ENCODE measurements at places on chromosomes 1 and 21.

DNA sequence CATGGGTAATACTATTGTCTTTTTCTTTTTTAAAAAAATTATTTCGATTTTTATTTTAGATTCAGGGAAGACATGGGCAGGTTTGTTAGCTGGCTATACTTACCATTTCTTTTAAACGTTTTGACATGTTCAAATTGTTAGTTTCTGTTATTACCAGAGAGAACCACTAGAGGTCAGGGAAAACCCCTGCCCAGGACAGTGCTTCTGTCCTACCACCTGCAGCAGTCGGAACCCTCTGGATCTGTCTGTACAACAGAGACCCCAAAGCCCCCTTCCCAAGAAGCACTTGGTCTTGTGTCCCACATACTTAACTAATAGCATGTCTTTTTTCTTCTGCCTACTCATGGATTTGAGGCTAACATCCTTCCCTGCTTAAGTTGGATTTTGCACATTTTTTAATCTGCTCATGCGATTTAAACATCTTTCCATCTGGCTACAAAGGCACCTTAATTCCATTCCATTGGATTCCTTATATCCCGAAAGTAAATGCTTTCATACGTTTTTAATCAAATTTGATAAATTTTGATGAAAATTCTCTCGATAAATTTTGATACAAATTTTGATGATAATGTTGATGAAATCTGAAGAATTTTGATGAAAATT is 10.0 kb upstream of the C1orf115 start:
- no peak for DNase-seq

GRCh38 chr1:57423135-57423655 is 665 bp downstream of the DAB1 start:
- DNase-seq: no peak

DNA sequence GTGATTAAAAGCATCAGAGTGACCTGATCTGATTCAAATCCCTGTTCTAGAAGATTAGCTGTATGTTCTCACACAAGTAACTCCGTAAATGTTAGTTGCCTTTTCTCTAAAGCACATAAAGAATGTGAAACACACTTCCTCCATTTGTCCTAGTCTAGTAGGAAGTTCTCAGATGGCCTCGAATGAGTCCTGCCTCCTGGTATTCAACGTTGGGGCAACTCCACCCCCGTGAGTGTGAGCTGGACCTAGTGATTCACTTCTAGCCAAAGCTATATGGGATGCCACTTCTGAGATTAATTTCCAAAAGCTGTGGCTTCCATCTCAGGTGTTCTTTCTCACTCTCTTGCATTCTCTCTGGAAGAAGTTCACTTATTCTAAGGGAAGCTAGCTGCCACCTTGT is 267.6 kb downstream of the GPATCH2 start:
- DNase-seq: no peak

GRCh38 chr1:37958690-37959089 is 11.8 kb upstream of the INPP5B start:
- DNase-seq: no peak

DNA sequence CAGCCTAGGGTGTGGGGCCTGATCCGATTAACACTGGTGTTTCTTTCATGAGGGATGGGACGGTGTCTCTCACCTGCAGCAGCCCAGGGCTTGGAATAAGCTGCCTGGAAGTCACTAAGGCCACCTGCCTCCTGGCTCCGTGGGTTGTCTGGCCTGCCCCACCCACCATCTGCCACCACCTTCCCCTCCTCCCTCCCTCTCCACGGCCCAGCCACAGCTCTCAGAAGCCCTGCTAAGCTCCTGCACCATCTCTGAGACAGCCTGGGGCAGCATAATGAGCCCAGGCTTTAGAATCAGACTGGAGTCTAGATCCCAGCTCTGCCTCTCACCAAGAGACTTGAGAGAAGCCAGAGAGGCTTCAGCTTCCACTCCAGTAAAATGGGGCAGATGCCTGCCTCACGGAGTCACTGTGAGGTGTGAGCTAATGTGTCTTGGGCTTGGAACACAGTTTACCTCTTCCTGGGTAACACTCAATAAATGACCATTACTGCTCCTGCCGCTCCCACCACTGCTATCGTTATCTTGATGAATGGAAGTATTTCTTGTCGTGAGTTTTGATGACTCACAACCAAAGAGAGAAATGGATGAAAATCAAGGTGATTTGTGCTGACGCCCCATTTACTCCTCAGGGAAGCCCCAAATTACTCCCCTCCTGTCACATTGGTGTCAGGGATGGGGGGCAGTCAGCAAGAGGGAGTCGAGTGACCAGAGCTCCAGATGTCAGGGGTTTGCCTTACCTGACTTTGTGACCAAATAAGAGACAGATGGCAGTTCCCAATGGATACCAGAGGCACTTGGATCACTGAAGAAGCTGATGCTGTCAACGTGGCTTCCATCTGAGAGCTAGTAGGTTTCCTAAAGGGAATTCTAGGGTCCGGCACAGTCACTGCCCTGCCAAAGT is 23.5 kb upstream of the C1QA start:
- no peak for DNase-seq

GRCh38 chr1:62406576-62406975 is 30.3 kb upstream of the USP1 start:
- DNase-seq: no peak

DNA sequence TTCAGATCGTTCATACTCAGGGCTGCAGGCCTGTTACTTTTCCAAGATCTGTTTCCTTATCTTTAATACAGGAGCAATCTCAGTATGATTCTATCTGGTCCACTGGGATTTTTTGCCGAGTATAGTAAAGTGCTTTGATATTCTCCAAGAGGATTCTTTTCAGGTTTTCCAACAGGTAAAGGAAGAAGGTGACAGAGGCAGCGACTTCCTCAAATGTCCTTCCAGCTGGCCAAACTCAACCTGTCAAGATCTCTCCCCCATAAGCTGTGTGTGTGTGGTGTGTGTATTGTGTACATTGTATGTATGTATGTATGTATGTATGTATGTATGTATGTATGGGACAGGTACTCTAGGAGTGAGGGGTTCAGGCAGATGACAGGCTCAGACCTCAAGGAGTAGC is 1.1 kb downstream of the AKR1A1 start:
- no peak for DNase-seq

DNA sequence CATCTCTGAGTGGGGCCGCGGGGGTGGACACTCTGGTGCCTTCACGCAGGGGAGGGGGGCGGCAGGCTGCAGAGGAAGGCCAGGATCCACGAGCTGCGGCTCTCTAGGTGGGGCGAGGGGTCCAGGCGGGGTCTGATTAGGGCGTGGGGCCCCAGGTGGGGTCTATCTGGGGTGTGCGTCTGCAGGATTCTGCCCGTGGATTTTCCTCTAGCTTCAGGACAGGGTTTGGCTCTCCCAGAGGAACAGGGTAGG is 6.3 kb downstream of the JMJD4 start:
- no peak for DNase-seq

GRCh38 chr1:212440419-212440818 is 7.7 kb downstream of the NENF start:
- DNase-seq: no peak

- DNase-seq: no peak
These were observed 64.8 kb upstream of the GALNT2 start for GRCh38 chr1:230002164-230002803.

DNA sequence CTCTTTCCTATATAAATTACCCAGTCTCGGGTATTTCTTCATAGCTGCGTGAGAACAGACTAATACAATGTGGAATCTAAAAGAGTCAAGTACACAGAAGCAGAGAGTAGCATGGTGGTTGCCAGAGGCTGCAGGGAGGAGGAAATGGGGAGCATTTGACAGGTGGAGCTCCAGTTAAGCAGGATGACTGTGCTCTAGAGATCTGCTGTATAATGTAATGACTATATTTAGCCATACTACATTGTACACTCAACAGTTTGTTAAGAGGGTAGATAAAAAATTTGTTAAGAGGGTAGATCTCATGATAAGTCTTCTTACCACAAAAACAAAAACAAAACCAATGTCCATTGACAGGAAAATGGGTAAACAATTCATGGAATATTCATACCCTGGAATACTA is 82.1 kb downstream of the MT1HL1 start:
- DNase-seq: no peak

DNA sequence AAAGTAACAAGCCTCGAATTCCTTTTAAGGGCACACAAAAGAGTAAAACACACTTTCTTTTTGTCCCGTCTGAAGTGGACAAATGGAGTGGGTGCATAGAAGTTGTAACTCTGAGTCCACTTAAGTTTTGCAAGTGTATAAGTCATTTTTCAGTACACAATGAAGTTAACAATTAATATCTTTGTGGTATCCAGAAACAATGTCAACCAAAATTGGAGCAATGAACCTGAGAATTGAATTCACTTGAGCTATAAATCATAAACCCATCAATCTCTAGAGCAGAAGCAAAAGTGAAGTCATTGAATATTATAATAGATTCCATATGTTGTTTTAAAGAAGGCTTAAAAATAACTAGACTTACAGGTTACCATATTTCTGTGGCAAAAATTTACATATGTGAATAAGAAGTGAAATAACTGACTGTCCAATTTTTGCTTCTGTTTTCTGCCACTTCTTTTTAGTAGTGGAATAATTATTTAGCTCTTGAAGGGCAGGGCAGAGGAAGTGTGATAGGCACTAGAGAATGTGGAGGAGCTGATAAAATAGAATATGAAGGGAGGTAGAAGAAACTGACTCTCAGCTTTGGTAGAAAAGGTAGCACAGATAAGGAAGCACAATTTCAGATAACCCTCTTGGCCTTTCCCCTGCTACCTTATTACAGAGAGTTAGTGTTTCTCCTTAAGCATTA is 73.9 kb upstream of the RGL1 start:
- DNase-seq: no peak

DNA sequence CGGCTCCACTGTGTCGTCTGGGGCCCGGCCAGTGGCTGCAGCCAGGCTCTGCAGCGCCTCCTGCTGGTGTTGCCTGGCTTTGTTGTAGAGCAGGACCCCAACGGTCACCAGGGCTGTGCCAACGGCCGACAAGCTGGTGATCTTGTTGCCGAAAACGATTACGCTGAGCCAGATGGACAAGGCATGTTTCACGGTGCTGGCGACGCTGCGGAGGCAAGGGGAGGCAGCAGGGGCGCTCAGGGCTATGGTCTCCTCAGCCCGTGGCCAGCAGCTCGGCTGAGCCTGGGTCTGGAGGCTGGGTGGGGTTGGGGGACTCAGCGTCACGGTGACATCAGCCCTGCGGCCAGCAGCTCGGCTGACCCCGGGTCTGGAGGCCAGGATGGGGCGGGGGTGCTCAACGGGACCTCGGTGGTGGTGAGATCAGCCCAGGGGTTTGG is 7.0 kb upstream of the CDK11B start:
- peak; percentile 25 for DNase-seq

DNA sequence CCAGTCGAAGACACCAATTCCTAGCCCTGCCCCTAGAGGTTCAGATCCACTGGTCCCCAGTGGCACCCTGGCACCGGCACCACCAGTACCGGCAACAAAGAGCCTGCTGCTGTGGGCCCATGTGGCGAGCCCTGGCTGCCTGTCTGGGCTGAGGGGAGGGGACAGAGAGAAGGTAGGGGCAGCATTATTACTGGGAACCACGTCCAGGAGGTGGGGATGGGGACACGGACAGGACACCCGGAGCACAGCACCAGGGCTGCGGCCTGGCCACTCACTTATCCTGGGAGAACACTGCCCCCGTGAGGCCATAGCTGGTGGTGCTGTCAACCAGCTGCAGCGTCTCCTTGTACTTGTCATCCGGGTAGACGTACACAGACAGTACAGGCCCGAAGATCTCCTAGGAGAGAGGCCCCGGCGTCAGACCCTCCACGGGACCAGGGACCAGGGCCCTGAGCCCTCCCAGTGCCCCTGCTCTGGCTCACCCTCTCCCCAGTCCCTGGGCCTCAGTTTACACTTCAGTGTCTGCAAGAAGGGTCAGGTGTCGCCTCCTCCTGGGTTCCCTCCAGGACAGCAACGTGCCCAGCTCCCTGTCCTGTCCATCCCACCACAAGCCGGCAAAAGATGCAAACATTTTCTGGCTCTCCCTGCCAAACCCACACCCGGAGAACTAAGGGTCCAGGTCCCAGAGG is 15.8 kb upstream of the TAS1R2 start:
- DNase-seq: peak; percentile 64
